Stimulated activated CD8-positive, alpha-beta memory T cell treated with anti-CD3 and anti-CD28 coated beads, Interleukin-4, amount 100 ng/mL, for 4 hours (primary cell): ENCODE measurements at places on chromosomes 1 and 21.

DNA sequence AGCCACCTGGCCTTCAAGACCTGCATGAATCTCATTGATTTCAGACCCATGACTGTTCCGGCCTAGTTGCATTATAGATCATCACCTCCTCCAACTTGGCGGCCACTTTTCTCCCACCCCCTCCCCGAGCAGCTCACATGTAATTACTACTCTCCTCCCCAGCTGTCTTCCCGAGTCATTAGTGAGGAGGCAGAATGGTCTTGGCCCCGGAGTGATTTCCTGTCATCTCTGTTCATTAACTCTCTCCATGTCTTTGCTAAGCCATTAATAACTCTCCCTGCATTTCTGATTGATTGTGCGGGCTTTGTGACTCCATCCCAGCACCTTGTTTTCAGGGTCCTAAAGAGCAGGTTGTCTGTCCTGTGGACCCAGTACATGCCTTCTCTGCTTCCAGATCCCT lies 75.6 kb upstream of the CNTN2 start:
- no peak for DNase-seq

GRCh38 chr1:41454406-41454805 lies 30.1 kb downstream of the EDN2 start:
- DNase-seq, result no peak

DNA sequence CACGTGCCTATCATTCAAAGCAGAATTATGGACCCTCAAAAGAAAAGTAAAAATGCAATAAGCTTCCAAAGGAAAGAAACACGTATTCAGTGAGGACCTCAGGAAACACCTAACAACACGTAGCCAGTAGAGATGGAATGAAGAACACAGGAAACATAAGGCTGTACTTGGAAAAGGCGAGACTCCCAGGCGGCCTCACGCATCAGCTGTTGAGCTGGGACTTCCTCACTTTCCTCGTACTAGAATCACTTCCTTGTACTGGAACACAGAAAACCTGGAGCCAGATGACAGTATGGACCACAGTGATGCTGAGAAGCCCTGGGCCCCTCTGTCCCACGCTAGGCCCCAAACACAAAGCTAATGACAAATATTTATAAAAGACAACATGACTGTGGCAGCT lies 94.4 kb upstream of the BACE2 start:
- DNase-seq, result no peak

GRCh38 chr1:10187026-10187334 lies 23.4 kb upstream of the KIF1B start:
- DNase-seq, result no peak

DNA sequence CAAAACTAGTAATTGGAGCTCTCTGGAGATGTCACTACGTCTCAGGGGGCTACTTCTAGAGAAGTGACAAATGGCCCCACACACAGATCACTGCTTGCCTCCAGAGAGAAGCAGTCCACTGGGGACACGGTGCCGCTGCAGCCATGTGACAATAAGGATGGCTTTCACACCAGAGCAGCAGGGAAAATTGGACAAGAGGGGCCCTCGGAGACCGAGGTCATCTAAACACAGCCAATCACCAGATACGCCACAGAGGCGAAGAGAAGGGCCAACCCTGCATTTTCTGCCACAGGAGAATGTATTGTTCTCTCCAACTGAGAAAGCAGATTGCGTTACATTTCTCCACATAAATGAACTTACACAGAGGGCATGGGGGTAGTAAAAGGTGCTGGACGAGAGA lies 51.2 kb upstream of the TIAM1 start:
- DNase-seq, result no peak

GRCh38 chr1:229287267-229287666 lies 16.4 kb downstream of the RAB4A start:
- no peak for DNase-seq

DNA sequence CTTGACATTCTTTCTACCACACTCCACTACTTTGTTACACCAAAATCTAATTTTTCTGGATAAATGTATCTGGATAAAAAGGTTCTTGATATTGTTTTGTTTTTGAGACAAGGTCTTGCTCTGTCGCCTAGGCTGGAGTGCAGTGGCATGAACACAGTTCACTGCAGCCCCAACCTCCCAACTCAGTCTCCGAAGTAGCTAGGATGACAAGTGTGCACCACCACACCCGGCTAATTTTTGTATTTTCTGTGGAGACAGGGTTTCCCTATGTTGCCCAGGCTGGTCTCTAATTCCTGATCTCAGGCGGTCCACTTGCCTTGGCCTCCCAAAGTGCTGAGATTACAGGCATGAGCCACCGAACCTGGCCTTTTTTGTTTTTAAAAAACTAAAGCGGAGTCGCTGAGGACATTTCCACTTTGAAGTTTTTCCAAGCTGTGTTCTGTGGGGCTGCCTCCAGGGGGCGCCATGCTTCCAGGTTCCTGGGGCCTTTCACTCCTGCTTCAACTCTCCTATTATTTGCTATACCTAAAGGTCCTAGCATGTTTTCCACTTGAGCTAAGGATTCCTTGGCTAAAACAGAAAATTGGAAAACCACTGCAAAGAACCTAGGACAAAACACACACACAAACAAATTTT lies 14.1 kb upstream of the NCMAP start:
- DNase-seq, result no peak

- DNase-seq, result no peak
Measured at GRCh38 chr1:114080511-114081436, 72.9 kb downstream of the SYT6 start.

GRCh38 chr1:219798283-219799030 lies 129.9 kb downstream of the SLC30A10 start:
- DNase-seq, result no peak

DNA sequence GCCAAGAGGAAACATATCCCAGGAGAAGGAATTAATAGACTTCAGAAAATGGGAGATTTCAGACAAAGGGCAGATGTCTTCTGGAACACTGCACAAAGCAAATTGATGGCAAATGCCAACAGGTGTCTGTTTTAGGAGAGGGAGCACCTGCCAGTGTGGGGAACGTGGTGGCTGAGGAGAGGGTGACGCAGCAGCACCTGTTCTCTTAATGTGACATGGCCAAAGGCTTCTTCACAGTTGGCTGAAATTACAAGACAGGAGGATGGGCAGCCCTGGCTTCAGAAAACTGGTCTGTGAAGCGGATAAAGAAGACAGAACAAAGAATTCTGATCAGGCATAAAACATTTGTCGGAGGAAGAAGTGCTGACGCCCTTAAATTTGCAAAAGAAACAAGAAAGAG lies 178.7 kb upstream of the RUNX1 start:
- DNase-seq, result no peak

- DNase-seq, result no peak
Measured at GRCh38 chr1:35190784-35191183, 2.2 kb downstream of the SFPQ start.
